A673 (cell line): ENCODE measurements at places on chromosomes 13 and 19.

- no peaks in the 10 kb centered on the region for H3K27me3 ChIP-seq
- no peak overlapping the region for H3K27ac ChIP-seq
- no peaks in the 10 kb centered on the region for H3K36me3 ChIP-seq
- no peak overlapping the region for H3K4me3 ChIP-seq
- H3K4me1 ChIP-seq, result peaks cover 17% of the 10 kb centered on the region
Measured at GRCh38 chr13:39577838-39578491, 25.0 kb downstream of the LHFPL6 start.

- peaks cover 7% of the 10 kb centered on the region for H3K4me1 ChIP-seq
- H3K36me3 ChIP-seq, result no peaks in the 10 kb centered on the region
- DNase-seq, result no peak
Measured at GRCh38 chr13:97298816-97299215, 76.7 kb downstream of the MBNL2 start.

- no peaks in the 10 kb centered on the region for H3K36me3 ChIP-seq
- no peaks in the 10 kb centered on the region for H3K4me1 ChIP-seq
- no peak overlapping the region for H3K4me3 ChIP-seq
- DNase-seq, result peak; percentile 33
Measured at GRCh38 chr13:37306778-37307544, 201.5 kb upstream of the CSNK1A1L start.

DNA sequence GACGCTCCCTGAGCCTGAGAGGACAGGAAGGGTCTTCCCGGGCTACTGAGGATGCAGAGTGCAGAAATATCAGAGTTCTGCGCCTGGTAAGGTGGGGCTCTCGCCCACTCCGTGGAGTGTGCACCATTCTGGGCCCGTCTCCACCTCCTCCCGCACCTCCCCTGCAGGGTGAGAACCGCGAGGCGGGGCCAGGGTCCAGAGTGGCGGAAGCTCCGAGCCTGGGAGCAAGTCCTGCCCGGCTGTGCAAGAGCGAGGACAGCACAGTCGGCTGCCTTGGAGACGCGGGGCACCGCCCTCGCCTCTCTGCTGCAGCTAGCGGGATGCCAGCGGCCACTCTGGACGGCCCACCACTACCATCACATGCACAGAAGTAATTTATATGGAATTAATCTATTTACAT, 2304.4 kb downstream of the PCDH9 start:
- no peaks in the 10 kb centered on the region for H3K36me3 ChIP-seq
- no peaks in the 10 kb centered on the region for H3K27me3 ChIP-seq
- DNase-seq, result no peak

DNA sequence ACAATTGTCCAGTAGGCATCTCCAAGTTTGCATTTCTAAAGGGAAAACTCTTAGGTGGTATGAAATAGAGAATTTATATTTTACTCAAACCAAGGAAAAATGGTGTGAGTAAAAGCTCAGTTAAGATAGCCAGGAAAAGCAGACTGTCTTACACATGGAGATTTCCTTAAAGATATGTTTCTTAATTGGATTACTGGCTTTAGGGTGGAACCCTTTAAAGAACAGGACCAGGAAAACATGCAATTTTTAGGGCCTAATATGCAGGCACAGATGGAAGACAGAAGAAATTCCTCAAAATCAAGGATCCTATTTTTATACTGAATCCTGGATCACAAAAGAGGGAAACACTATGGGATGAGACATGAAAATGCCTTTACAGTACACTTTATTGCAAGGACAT, 100.3 kb upstream of the PCDH17 start:
- peak; percentile 9 for DNase-seq
- H3K36me3 ChIP-seq, result no peaks in the 10 kb centered on the region
- no peak overlapping the region for H3K27ac ChIP-seq
- no peak overlapping the region for H3K4me3 ChIP-seq

DNA sequence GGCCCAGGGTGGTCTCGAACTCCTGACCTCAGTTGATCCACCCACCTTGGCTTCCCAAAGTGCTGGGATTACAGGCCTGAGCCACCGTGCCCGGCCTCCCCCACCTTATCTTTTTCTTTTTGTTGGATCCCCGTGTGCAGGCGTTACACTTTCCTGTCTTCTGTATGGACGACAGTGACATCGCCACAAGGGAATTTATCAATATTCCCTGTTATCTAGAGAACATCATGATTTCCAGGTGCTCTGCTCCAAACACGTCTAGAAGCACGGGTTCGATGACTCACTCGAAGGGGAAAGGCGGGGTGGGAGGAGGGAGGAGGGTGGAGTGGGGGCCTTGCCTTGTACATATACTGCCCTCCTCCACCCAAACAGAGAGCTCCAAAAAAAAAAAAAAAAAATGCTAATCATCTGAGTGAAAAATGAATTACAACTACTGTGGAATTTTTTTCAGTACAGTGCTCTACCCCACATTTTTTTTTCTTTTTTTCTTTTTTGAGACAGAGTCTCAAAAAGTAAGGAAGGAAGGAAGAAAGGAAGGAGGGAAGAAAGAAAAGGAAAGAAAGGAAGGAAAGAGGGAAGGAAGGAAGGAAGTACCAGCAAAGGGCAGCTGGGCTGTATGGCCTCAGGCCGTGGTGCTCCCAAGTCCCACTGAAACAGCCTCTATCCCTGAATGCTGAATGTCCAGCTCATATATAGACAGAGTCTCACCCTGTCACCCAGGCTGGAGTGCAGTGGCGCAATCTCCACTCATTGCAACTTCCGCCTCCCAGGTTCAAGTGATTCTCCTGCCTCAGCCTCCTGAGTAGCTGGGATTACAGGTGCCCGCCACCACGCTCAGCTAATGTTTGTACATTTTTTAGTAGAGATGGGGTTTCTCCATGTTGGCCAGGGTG, 36.8 kb downstream of the INSR start:
- H3K27ac ChIP-seq, result no peak overlapping the region
- peak; percentile 29 for DNase-seq
- H3K4me3 ChIP-seq, result no peak overlapping the region

GRCh38 chr13:76012091-76012721, 376.1 kb downstream of the LMO7 start:
- no peaks in the 10 kb centered on the region for H3K36me3 ChIP-seq
- H3K4me3 ChIP-seq, result no peak overlapping the region
- DNase-seq, result no peak
- H3K4me1 ChIP-seq, result no peaks in the 10 kb centered on the region
- peaks cover 11% of the 10 kb centered on the region for H3K27me3 ChIP-seq

DNA sequence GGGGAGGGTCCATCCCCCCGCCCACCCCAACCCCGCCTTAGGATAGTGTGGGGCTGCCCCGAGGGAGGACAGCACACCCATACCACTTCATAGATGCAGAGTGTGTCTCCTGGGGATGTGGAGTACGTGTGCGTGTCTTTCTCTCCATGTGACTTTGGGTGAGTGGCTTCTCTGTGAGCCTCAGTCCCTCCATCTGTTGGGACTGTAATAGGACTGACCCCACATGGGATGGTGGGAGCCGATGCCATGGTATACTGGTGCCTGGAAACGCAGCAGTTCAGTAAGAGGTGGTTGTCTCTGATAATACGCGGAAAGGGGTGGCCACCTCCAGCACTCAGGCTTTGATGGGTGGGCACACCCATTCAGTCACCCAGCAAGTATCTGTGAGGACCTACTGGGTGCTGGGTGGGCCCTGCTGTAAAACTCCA, 816 bp upstream of the PRKD2 start:
- peak overlapping the region; percentile 73 for H3K4me3 ChIP-seq
- no peaks in the 10 kb centered on the region for H3K27me3 ChIP-seq
- peaks cover 20% of the 10 kb centered on the region for H3K4me1 ChIP-seq
- H3K27ac ChIP-seq, result no peak overlapping the region

GRCh38 chr13:30159446-30159839, 147.9 kb downstream of the KATNAL1 start:
- no peaks in the 10 kb centered on the region for H3K27me3 ChIP-seq

GRCh38 chr13:106033659-106034058, 501.8 kb downstream of the EFNB2 start:
- H3K27me3 ChIP-seq, result no peaks in the 10 kb centered on the region
- no peaks in the 10 kb centered on the region for H3K36me3 ChIP-seq
- no peaks in the 10 kb centered on the region for H3K4me1 ChIP-seq
- DNase-seq, result peak; percentile 4
- no peak overlapping the region for H3K4me3 ChIP-seq

DNA sequence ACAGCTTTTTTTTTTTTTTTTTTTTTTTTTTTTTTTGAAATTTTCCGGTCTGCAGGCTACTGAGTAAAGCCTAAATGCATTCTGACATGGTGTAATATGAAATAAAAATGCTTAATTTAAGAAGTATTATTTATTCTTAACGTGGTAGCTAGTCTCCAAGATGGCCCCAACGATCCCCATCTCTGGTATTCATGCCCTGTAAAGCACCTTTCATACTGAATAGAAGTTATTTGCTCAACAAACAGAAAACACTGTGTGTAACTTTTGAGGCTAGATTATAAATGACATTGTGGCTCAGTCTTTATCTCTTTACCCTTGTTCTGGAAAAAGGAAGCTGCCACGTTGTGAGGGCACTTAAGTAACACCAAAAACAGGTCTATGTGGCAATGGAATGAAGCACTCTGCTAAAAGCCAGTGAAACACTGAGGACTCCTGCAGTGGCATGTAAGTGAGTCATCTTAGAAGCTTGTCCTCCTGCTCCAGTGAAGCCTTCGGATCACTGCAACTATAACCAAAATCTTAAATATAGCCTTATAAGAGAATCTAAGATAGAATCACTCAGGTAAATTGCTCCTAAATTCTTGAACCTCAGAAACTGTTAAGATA, 128.7 kb downstream of the UGGT2 start:
- no peak overlapping the region for H3K27ac ChIP-seq
- no peaks in the 10 kb centered on the region for H3K36me3 ChIP-seq
- H3K27me3 ChIP-seq, result no peaks in the 10 kb centered on the region

- no peaks in the 10 kb centered on the region for H3K4me1 ChIP-seq
- no peak overlapping the region for H3K4me3 ChIP-seq
- DNase-seq, result peak; percentile 44
- no peaks in the 10 kb centered on the region for H3K36me3 ChIP-seq
- no peaks in the 10 kb centered on the region for H3K27me3 ChIP-seq
- H3K27ac ChIP-seq, result no peak overlapping the region
Measured at GRCh38 chr19:49327878-49328544, 3.0 kb upstream of the SLC6A16 start.

GRCh38 chr19:56983804-56984203, 136.0 kb upstream of the USP29 start:
- H3K4me3 ChIP-seq, result no peak overlapping the region
- no peaks in the 10 kb centered on the region for H3K36me3 ChIP-seq
- no peaks in the 10 kb centered on the region for H3K27me3 ChIP-seq
- H3K4me1 ChIP-seq, result no peaks in the 10 kb centered on the region

DNA sequence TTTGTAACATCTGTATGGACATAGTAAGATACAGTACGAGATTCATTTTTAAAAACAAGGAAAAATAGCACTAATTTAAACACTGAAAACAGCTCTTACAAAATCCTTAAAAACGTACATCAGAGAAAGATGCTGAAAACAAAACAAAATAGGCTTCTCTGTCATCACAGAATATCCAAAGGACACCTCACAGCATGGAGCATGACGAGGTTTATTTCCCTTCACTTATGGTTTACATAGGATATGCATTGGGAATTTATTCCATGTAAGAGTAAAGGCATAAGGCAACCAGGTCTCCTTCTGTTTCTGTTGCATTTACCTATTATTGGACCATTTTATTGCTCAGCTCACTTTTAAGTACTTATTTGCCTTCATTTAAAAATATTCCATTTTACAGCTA, 3.0 kb downstream of the KCTD12 start:
- H3K4me1 ChIP-seq, result peaks cover 16% of the 10 kb centered on the region
- H3K27ac ChIP-seq, result no peak overlapping the region
- no peak overlapping the region for H3K4me3 ChIP-seq

DNA sequence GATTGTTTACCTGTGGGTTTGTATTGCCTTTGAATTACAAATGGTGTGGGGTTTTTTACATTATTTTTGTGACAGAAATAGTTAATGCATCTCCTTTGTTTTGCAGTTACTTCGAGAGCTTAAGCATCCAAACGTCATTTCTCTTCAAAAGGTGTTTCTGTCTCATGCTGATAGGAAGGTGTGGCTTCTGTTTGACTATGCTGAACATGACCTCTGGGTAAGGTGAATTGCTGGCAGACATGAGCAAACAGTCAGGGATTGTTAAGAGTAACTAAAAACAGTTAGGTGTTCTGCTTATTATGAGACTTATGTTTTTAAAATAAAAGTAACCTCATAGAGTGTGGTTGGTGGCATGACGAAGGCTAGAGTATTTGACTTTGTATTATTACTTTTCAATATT, 95.0 kb downstream of the CDK8 start:
- H3K4me3 ChIP-seq, result no peak overlapping the region
- no peaks in the 10 kb centered on the region for H3K36me3 ChIP-seq
- no peaks in the 10 kb centered on the region for H3K4me1 ChIP-seq
- no peaks in the 10 kb centered on the region for H3K27me3 ChIP-seq
- no peak overlapping the region for H3K27ac ChIP-seq
- DNase-seq, result no peak

DNA sequence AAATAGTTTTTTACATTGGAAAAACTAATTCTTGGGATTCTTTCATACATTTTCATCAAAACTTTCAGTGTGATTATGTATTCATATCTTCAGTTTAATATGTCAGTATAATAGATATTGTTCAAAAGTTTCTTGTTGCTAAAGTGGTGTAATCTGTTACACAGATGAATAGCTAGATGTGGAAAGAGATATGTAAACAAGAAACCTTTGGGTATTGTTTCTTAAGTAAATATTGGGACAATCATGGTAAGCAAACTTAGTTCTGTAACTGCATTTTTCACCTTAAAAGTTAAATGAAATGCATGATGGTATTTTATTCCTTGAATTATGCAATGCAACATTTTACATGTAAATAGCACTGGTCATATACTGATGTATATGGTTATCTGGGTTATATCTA, 12.2 kb downstream of the ABHD13 start:
- H3K4me3 ChIP-seq, result no peak overlapping the region
- H3K4me1 ChIP-seq, result peaks cover 3% of the 10 kb centered on the region
- no peak overlapping the region for H3K27ac ChIP-seq

GRCh38 chr13:43227721-43228120, 204.3 kb downstream of the DNAJC15 start:
- no peak for DNase-seq
- no peak overlapping the region for H3K4me3 ChIP-seq
- H3K27ac ChIP-seq, result no peak overlapping the region
- no peaks in the 10 kb centered on the region for H3K27me3 ChIP-seq
- no peaks in the 10 kb centered on the region for H3K36me3 ChIP-seq
- no peaks in the 10 kb centered on the region for H3K4me1 ChIP-seq

DNA sequence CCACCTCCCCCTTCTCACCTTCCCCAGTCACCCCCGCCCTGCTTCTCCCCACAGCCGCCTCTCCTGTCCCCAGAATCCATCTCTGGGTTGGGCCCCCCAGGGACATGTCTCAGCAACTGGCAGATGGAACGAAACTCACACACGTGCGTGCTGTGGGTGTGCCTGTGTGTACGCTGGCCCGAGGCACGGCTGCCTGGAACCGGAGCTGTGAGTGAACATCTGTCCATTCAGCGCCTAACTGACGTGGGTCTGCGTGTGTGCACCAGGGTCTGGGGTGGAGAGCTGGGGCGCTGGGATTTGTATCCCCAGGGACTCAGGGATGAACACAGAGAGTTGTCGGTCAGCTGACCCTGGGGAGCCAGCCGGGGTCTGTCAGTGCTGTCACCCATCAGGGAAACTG, 752 bp upstream of the HAS1 start:
- no peaks in the 10 kb centered on the region for H3K36me3 ChIP-seq
- no peak for DNase-seq
- no peak overlapping the region for H3K4me3 ChIP-seq
- H3K27me3 ChIP-seq, result peaks cover 96% of the 10 kb centered on the region

GRCh38 chr13:91817250-91817649, 418.8 kb downstream of the GPC5 start:
- no peaks in the 10 kb centered on the region for H3K27me3 ChIP-seq
- H3K27ac ChIP-seq, result no peak overlapping the region
- H3K36me3 ChIP-seq, result no peaks in the 10 kb centered on the region
- H3K4me1 ChIP-seq, result peaks cover 19% of the 10 kb centered on the region
- DNase-seq, result peak; percentile 65

GRCh38 chr19:37959665-37960114, 52.7 kb downstream of the SIPA1L3 start:
- no peaks in the 10 kb centered on the region for H3K4me1 ChIP-seq
- no peaks in the 10 kb centered on the region for H3K27me3 ChIP-seq
- H3K36me3 ChIP-seq, result no peaks in the 10 kb centered on the region
- H3K4me3 ChIP-seq, result no peak overlapping the region
